ENCODE measurements at places on chromosomes 7 and 10.
A peak's percentile ranks its signal among the peaks of the same experiment; 100 is the strongest.

- peak; percentile 60 for DNase-seq
Observed at GRCh38 chr10:3806603-3807002, 21.6 kb upstream of the KLF6 start.

- DNase-seq: peak; percentile 72
Observed at GRCh38 chr7:23470330-23471105, at the start of gene IGF2BP3. IGF2BP3 (minus strand) TSS chr7:23470491; CDS start chr7:23470110, 381 bp downstream.

GRCh38 chr10:3491571-3491970 is 293.4 kb downstream of the KLF6 start:
- no peak for DNase-seq

GRCh38 chr7:41313171-41313570 is 389.7 kb downstream of the INHBA start:
- no peak for DNase-seq

GRCh38 chr10:119242186-119242585 is 34.8 kb downstream of the GRK5 start:
- DNase-seq: no peak

- DNase-seq: no peak
Observed at GRCh38 chr7:99267481-99267840, 5.2 kb upstream of the MYH16 start.

GRCh38 chr7:49931627-49932026 is 158.2 kb downstream of the VWC2 start:
- DNase-seq: no peak

DNA sequence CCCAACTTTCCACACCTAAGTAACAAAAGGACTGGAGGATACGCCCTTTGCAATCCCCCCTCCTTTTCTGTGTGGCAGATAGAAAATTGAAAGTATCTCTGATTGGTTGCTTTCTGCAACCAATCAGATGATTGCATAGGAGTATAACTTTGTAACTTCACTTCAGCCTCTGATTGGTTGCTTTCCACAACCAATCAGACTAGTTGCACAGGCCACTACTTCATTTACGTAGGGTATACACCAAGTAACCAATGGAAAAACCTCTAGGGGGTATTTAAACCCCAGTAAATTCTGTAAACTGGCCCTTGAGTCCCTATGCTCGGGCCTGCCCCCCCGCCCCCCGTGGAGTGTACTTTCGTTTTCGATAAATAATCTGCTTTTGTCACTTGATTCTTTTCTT is 1080.4 kb downstream of the CNTNAP2 start:
- no peak for DNase-seq

GRCh38 chr10:103416436-103417147 is 20.2 kb downstream of the PDCD11 start:
- peak; percentile 54 for DNase-seq

GRCh38 chr7:27435461-27435860 is 192.9 kb downstream of the EVX1 start:
- no peak for DNase-seq

DNA sequence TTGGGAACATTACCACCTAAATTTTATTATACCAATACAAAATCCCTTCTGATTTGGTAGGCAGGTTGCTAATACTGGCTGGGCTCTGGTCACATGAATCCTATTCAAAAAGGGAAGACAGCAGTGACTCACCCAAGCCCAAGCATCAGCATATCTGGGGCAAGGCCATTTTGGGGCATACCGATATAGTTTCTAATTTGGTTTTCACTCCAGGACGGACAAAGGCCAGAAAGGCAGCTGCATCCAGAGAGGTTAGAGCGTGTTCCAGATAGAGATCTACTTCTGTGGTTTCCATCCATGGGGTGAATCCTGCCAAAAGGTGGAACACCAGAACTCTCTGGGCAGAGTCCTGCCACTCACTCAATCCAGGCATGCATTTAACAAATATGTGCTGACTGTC is 335.8 kb downstream of the ELMO1 start:
- no peak for DNase-seq

- DNase-seq: no peak
Observed at GRCh38 chr10:5343979-5344378, 20.8 kb upstream of the UCN3 start.

DNA sequence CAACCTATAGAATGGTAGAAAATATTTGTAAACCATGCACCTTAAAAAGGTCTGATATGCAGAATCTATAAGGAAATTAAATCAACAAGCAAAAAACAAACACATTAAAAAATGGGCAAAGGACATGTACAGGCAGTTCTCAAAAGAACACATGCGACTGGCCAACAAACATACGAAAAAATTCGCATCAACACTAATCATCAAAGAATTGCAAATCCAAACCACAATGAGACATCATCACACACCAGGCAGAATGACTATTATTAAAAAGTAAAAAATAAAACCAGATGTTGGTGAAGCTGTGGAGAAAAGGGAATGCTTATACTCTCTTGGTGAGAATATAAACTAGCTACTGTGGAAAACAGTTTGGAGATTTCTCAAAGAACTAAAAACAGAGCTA is 33.2 kb downstream of the TMEM229A start:
- no peak for DNase-seq

GRCh38 chr7:1270181-1270580 is 37.5 kb downstream of the UNCX start:
- DNase-seq: no peak

DNA sequence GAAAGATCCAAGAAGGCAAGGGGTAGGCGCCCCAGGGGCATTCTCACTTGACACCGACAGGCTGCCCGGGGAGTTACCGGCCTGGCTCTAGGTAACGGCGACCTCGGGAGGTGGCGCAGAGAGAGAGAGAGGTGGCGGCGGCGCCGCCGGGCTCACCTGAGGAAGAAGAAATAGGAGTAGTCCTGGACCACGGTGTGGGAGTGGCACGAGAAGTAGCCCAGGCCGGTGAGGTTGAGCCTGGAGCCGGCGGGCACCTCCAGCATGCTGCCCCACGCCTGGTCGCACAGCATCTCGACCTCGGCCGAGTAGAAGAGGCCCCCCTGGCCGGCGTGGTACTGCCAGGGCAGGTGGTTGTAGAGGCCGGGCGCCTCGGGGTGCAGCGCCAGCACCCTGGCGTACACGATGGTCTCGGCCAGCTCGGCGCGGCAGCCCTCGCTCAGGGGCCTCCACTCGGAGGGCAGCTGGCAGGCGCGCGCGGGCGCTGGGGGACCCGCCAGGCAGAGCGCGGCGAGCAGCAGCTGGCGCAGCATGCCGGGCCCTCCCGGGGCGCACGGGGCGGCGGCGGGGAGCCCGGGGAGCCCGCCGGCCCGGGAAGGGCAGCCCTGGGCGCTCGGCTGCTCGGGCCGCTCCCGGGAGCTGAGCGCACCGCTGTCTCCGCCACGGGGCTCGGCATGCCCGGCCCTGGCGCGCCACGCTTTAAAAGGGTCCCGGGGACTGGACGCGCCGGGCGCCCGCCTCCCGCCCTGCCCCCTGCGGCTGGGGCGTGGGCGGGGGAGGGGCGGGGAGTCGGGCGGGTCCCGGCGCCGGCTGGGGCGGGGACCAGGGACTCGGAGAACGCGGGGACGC is at the start of gene CCDC3:
CCDC3 (minus strand) TSS at position 673 of the 846 bp plus-strand sequence; CDS start at position 530, 143 bp downstream.
- peak; percentile 18 for DNase-seq

DNA sequence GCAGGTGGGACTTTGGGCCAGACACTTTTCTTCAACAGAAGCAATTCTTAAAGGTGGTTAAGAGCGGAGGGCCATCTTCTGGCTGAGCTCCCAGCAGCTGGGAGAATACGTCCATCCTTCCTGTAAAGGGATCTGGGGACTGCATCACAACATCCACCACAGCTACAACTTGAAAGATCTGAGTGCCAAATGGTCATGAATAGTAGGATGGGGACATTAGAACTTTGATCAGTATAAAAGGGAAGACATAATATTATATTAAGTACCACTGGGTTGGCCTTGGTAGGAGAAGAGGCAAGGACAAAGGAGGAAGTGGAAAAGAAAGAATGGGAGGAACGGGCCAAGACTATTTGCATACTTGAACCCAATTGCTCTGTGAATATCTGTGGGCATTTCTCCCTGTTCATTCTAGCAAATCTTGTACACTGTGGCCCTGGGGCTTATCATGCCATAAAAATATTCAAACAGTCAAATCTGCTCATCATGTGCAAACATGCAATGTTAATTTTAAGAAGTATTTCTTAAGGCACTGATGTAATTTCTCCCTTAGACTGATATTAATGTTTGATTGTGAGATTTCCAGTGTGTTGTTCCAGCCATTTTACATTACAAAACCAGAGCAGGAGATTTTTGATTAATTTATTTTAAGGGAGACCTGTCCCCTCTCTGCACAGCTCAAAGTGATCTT is 65.5 kb upstream of the CREB5 start:
- no peak for DNase-seq

DNA sequence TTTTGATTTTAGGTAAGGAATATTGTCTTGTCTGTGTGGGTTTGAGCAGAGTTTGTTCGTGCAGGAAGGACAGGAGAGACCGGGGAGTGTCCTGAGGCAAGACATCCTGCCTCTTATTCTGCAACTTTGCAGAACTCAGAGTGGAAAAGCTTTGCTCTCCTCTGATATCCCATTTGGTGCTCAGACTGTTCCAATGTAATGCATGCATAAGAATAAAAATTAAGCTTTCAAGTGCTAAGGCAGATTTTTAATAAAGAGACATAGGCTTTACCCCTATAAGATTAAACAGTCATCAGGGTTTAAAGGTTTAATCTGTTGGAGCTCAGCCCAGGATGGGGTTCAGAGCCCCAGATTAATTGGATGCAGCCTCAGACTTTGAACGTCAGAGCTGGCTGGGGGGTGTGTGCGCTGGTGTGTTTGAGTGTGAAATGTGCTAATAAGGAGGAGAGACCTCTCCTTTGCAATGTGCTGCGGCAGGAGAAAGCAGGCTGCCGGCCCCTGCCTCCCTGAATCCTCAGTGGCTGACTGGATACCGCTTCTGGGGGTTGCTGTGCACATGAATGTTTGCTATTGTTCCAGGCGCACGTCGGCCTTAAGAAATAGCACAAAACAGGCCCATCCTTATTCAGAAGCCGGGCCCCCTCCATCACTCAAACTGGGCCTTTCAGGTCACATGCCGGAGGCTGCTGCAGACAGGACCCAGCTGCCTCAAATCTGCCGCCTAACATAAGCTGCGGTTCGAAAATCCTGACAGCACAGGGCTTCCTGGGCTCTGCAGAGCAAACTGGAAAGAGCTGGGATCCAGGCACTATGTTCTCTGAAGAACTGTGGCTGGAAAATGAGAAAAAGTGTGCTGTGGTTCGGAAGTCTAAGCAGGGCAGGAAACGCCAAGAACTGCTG is 84.1 kb upstream of the PRR15 start:
- no peak for DNase-seq

- no peak for DNase-seq
Observed at GRCh38 chr7:42096268-42096667, 140.7 kb downstream of the GLI3 start.

GRCh38 chr7:28291559-28291958 is 111.0 kb upstream of the JAZF1 start:
- DNase-seq: no peak

GRCh38 chr7:127571741-127572505 is 13.5 kb downstream of the GCC1 start:
- DNase-seq: no peak

DNA sequence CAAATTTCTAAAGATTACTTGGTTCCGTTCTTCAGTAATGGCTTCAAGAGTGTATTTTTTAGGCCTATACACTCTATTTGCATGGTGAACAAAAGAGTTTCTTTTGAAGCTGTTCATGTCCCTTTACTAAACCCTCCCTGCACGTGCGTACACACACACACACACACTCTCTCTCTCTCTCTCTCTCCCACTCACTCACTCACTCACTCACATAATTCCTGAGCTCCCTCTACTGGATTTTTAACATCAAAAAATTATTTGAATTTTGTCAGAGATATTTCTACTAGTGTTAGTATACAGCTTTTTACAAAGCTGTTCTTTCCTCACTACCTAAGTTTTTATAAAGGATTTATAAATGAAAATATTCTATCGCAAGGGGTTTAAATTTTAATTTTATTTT is 85.9 kb downstream of the UBE3C start:
- no peak for DNase-seq

DNA sequence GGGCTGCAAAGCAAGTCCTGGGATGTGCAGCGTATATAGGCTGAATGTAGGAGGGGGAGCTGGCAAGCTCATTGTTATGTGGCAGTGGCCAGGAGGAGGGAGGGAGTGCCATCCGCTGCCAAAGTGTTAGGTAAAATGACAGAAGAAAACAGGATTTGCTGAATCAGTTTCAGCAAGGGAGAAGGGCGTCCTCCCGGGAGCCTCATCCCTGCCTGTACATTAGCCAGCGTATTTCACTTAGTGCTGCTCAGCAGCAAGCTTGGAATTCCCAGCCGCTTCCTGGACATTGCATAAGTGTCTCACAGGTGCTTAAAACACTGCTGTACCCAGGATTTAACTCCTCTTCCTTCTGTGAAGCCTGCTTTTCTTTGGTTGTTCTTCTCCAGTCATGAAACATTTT is 2.5 kb downstream of the NIPSNAP2 start:
- no peak for DNase-seq

- DNase-seq: no peak
Observed at GRCh38 chr10:27383595-27384542, 120.2 kb upstream of the RAB18 start.

- DNase-seq: no peak
Observed at GRCh38 chr10:31098046-31098445, 66.4 kb upstream of the ZNF438 start.

GRCh38 chr7:87129848-87130247 is 22.4 kb upstream of the DMTF1 start:
- DNase-seq: no peak

DNA sequence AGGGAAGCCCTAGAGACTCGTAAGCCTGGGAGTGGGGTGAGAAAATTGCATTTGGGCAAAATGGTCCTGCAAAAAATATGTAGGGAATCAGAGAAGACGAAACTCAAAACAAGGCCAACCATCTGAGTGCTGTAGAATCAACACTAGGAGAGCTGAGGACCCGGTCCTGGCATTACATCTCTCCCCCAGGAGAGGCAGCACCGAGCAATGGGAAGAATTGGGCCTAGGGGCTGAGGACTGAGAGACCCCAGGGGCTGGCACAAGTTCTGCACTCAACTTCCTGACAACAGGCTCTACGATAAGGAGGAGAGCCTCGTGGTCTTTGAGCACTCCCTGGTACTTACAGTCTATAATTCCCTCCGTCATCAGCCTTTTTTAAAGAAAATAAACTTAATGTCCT is 47.6 kb downstream of the BPGM start:
- DNase-seq: no peak

- DNase-seq: no peak
Observed at GRCh38 chr10:97361537-97361901, 27.0 kb upstream of the FRAT2 start.

- DNase-seq: no peak
Observed at GRCh38 chr10:110007161-110007700, 553 bp upstream of the ADD3 start.

GRCh38 chr10:29140151-29140550 is 148.7 kb upstream of the LYZL1 start:
- no peak for DNase-seq

- peak; percentile 26 for DNase-seq
Observed at GRCh38 chr7:130394421-130395195, 14.3 kb downstream of the CPA1 start.
